Foreskin melanocyte (primary cell): ENCODE measurements at places on chromosomes 3 and 15.
A peak's percentile ranks its signal among the peaks of the same experiment; 100 is the strongest.

DNA sequence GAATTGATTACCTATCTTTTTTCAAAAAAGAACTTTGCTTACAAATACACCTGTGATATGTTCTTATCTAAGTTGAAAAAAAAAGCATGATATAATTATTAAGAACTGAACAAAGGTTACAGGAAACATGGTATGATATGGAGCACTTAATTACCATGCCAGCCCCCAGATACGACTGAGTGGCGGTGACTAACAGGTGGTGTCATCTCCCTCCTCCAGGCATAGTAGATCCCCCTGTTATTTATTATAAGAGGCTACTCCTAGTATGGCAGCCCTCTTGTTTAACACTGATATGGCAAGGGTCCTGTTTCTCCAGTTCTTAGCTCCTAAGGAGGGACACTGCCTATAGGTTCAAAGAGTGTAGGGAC is 31.0 kb upstream of the TM4SF4 start:
- DNase-seq, result no peak

DNA sequence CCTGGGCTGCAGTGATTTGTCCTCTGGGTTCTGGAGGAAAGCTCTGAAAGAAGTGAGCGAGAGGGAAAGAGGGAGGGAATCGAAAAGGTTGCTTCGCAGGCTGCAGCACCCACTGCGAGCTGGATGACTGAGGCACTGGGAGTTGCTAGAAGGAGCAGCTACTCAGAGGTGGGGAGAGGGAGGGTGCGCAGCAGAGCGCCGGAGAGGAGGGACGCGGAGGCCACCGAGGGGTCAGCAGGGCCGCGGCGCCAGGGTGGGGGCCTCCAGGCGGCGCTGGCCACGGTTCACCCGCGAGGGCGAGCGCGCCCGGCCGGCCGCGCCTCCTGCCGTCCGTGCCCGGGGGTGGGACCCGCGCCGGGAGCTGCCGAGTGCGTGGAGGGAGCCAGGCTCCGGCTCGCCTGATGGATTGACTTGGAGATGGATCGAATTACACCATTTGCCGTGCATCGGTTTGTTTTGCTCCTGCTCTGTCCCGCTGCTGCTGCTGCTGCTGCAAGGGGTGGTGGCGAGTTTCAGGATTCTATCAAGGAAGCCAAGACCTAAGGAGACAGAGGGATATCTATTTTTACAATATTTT is at the start of gene SEMA6D:
Gene SEMA6D (plus strand): TSS at position 470 of the 577 bp plus-strand sequence. CDS start 42,294 bp downstream, outside the sequence.
- peak; percentile 68 for DNase-seq

GRCh38 chr3:25478211-25478757 is 50.2 kb downstream of the RARB start:
- no peak for DNase-seq

GRCh38 chr15:89888214-89888804 is 5.5 kb downstream of the AP3S2 start:
- no peak for DNase-seq

GRCh38 chr3:114332342-114333179 is 38.7 kb downstream of the TIGIT start:
- no peak for DNase-seq

- no peak for DNase-seq
Measured at GRCh38 chr15:25062551-25063430, 108.0 kb downstream of the SNRPN start.

GRCh38 chr15:41276831-41277230 is 45.8 kb downstream of the CHP1 start:
- DNase-seq, result no peak
